Calu3 (cell line): ENCODE measurements at places on chromosomes 4 and X. TPM values are rescaled to one million over a fixed set of nuclear protein-coding genes. Genes with fewer than 3 reads are reported as not detected.

GRCh38 chr4:42237451-42237850 is 85.0 kb upstream of the BEND4 start:
- DNase-seq: no peak

The PPEF1 gene
- total RNA-seq: not detected in 2 replicates

The REPS2 gene
- total RNA-seq: 12.9 and 14.5 TPM in 2 replicates

The ENPEP gene
- total RNA-seq: not detected in 2 replicates

The ART3 gene
- total RNA-seq: 1.7 and 1.9 TPM in 2 replicates

DNA sequence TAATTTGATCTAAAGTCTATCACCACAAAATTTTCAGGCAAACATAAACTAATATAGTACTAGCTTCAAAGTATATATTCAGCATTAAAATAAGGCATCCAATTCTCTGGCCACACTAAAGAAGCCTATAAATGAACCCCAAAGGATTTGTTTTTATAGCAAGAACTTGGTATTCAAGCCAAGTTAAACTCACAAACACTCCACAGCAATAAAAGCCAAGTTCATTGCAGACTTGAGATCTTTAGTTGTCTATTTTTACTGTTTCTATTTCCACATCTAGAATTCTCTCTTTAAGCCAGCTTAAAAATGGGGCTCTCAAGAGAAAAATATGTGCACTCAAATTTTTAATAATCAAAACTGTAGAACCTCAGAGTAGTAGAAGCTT is 51.1 kb downstream of the WDFY3 start:
- DNase-seq: no peak

DNA sequence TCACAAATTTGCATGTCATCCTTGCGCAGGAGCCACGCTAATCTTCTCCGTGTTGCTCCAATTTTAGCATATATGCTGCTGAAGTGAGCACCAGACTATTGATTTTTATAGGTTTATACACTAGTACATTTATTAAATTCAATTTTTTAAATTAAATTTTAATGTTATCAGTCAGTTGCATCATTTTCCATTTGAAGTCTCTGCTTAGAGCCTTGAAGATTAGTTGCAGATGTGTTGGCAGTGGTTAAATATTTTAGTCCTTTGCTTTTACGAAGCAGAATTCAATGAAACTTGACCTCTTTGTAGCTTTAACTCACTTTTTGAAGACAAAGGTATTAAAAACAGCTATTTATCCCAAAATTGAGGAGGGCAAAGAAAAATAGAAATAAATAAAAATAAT is 16.5 kb downstream of the TRAPPC11 start:
- no peak for DNase-seq

The DKC1 gene
- total RNA-seq: 112 and 120 TPM in 2 replicates

DNA sequence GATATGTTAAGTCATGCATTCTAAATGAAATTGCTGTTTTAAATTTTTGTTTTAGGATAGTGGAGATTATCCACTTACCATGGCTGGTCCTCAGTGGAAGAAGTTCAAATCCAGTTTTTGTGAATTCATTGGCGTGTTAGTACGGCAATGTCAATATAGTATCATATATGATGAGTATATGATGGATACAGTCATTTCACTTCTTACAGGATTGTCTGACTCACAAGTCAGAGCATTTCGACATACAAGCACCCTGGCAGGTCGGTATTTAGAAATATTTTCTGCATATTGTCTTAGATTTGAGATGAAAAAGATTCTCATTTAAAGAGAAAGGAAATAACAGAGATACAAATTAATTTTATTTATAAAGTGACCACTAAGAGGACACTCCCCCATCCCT is 83.6 kb downstream of the STAG2 start:
- DNase-seq: no peak

The ATP8A1 gene
- 0.73 and 0.76 TPM in 2 replicates for total RNA-seq

DNA sequence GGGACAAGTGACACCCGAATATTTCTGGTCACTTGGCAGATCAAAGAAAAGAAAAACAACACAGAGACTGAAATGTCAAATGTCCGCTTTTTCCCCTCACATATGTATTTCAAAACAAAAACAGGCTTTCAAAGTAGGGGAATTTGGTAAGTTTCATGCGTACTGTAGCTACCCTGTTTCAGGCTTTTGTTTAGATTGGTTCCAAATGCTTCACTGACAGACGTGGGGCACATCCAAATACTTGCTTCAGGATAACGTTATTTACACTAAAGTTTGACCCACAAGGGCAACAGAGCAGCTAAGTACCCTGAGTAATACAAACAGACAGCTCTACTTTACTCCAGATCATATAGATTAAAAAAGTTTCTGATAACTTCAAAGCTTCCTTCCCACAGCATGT is 804.5 kb upstream of the POU3F4 start:
- no peak for DNase-seq

GRCh38 chr4:110475881-110476818 is at the start of gene ENPEP:
Gene ENPEP (plus strand): TSS chr4:110476155. CDS start chr4:110476415, 260 bp downstream.
- DNase-seq: no peak

The TLR7 gene
- total RNA-seq: not detected in 2 replicates

- no peak for DNase-seq
Measured at GRCh38 chr4:155072417-155072816, 136.0 kb upstream of the NPY2R start.

DNA sequence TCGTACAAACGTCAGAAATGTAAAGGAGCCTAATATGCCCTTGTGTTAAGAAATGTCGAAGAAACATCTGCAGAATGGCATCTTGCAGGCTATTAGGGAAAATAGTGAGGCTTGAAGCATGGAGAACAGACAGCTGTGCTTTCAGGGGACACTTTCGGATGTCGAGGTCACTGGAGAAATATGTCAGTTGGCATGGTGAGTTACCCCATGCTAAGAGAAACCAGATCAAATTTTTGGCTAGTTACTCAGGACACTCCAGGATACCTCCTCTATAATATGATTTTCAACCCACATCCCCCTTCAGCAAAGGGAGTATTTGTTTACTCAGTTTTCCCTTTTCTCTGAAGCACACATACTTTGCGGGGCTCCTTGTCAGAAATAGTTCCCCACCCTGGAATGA is 171.4 kb downstream of the GPC3 start:
- no peak for DNase-seq

The WDFY3 gene
- 25.1 and 31.5 TPM in 2 replicates for total RNA-seq

- DNase-seq: no peak
Measured at GRCh38 chr4:111923786-111924185, 221.5 kb upstream of the FAM241A start.

- DNase-seq: no peak
Measured at GRCh38 chr4:165627548-165627947, 245.5 kb upstream of the TLL1 start.

GRCh38 chrX:154828016-154828408 is 6.5 kb downstream of the SMIM9 start:
- DNase-seq: no peak

- no peak for DNase-seq
Measured at GRCh38 chrX:3252744-3253143, 93.7 kb downstream of the MXRA5 start.
